Glomerular endothelial cell (primary cell): ENCODE measurements at places on chromosomes 12 and 14. TPM values are rescaled to one million over a fixed set of nuclear protein-coding genes. Genes with fewer than 3 reads are reported as not detected.

Gene ATG101
- 44.3 and 76.7 TPM in 2 replicates for total RNA-seq

Gene AJUBA
- 46.5 and 51.0 TPM in 2 replicates for total RNA-seq

Gene IL31
- not detected in 2 replicates for total RNA-seq

Gene PLCZ1
- not detected in 2 replicates for total RNA-seq

Gene PMCH
- not detected in 2 replicates for total RNA-seq

Gene ZNF891
- 0.39 and 1.7 TPM in 2 replicates for total RNA-seq

Gene MED6
- total RNA-seq = 24.0 and 26.8 TPM in 2 replicates

- DNase-seq = no peak
These were observed 33.8 kb downstream of the WBP11 start for GRCh38 chr12:14769466-14769968.

DNA sequence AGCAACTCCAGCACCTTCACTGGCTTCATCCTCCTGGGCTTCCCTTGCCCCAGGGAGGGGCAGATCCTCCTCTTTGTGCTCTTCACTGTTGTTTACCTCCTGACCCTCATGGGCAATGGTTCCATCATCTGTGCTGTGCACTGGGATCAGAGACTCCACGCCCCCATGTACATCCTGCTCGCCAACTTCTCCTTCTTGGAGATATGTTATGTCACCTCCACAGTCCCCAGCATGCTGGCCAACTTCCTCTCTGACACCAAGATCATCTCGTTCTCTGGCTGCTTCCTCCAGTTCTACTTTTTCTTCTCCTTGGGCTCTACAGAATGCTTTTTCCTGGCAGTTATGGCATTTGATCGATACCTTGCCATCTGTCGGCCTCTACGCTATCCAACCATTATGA lies 6.8 kb downstream of the OR11G2 start:
- no peak for DNase-seq

DNA sequence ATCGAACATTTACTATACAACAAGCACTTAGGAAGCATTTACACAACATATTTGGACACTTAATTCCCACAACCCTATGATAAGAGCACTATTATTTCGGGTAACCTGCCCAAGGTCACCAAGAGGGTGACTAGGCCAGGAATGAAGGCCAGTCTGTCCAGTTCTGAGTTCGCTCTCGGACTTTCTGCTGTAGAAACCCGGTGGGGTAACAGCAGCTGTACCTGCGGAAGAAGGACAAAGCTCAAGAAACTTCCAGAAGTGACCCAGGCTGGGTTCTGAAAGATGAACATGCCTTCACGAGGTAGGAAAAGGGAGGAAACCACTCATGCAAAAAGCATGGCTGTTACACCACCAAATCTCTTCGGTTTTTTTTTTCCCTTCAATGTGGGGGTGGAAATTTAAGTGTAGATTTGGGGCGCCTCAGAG lies 10.8 kb downstream of the PLA2G1B start:
- no peak for DNase-seq

DNA sequence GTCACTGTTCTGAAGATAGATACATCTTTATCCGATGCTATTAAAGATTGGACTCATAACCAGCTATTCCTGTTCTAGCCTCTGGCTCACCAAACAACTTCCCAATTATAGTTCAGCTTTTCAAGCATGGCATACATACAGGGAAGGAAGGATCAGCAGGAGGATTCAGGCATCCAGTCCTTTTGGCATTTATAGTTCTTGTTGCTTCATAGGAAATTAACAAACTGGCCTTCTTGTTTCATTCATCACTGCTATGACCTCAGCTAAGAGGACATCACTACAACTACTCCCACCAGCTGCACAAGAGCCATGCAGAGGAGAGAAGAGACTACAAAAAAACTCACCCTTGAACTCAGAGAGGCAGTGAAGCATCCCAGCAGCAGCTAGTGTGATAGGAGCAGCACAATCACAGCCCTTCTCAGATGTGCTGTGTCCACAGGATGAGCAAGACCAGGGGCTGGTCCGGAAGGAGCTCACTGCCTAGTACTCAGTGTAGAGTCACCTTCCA lies 100.5 kb downstream of the SPTSSA start:
- no peak for DNase-seq

DNA sequence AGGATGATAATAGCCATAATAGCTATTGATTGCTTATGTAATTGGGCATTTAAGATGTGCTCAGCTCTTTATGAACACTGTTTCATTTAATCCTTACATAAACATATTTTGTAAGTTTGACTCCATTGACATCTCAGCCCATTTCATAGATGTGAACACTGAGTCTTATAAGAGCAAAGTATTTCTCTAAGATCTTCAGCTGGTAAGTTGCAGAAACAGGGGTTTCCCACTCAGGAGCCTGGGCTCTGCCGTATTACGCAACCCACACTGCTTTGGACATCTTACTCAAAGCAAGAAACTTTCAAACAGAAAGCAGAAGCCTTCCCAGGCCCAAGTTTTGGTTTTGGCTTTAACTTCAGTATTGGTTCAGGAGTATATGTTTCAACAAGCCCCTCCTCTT lies 705.1 kb downstream of the MED13L start:
- DNase-seq = no peak

- DNase-seq = no peak
These were observed 87.8 kb upstream of the PDE3A start for GRCh38 chr12:20280515-20280914.

DNA sequence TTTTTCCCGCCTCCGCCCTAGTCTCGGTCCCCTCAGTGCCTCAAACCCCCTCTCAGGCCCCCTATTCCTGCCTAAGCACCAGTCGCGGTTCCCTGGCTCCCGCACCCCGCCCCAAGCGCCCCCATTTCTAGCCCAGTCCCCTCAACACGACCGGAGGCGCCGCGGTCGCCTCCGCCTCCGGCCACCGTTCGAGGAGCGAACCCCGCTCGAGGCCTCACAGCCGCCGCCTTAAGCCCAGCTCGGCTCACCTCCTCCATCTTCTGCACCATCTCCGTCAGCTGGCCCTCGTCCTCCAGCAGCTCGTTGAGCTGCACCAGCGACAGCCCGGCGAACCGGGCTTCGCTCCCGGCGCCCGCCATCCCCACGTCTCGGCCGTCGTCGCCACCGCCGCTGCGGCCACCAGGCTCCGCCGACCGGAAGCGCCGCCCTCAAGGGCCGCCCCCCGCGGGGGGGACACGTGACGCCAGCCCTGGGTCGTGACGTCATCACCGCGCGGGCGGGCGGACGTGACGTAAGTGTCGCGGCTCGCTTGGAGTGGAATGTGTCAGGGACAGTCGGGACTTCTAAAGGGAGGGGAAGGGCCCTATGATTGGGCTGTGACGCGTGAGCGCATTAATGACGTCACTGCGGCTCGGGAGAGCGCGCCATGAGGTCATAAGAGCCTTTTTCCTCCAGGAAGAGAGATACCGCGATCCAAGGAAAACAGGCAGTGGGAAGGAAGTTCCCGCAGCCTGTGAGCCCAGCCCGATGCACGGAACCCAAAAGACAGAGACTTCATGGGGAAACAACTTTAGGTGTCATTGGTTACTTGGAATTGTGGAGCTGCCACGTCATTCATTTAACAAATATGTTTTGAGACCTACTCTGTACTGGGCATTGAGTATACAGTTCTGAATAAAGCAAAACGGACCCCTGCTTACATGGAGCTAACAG lies at the start of gene VPS37B:
VPS37B (minus strand) TSS at position 421 of the 933 bp plus-strand sequence; CDS start at position 359, 62 bp downstream.
- DNase-seq = no peak

DNA sequence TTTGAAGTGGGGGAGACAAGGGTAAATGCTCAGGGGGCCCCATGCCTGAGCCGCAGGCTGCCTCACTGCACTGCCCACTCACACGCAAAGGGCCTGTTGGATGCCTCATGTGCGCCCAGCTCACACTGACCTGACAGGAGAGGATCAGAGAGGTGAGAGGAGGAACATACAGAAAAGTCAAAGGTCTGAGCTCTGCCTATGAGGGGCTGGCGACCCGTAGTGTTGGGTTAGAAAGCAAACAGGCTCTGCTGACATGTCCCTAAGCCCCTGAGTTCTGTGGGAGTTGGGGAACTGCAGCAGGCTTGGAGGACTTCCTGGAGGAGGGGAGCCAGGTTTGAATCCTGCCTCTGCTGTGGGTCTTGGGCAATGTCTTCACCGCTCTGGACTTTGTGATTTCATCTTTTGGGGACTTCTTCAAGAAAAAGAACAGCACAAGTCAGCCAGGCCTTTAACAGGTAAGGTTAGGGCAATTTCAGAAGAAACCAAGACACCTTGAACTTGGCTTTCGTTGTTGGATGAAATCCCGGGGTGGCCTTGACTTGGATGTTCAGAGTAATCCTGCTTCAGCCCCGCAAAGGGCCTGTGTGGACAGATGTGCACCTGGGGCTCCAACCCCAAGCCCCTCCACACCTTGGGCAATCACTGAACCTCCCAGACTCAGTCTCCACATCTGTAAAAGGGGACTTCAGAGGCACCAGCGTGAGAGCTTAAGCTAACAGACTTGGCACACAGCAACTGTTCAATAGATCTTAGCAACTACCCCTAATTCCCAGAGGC lies 116.8 kb downstream of the SCARB1 start:
- DNase-seq = no peak

DNA sequence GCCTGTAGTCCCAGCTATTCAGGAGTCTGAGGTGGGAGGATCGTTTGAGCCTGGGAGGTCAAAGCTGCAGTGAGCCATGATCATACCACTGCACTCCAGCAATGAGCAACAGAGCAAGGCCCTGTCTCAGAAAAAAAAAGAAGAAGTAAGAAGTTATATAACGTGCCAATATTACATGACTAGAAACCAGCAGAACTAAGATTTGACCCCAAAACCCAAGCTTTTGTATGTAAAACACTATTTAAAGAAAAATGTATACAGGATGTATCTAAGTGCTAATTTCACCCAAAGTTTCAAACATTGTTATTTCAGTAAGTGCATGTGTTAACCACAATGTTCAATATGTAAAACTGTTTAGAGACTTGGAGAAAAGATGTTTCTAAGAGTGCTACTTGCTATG lies 94.7 kb downstream of the SLC5A8 start:
- DNase-seq = no peak

GRCh38 chr14:95217391-95217900 lies 60.1 kb upstream of the DICER1 start:
- no peak for DNase-seq

- DNase-seq = no peak
These were observed 418 bp downstream of the AMN1 start for GRCh38 chr12:31728289-31728916.

DNA sequence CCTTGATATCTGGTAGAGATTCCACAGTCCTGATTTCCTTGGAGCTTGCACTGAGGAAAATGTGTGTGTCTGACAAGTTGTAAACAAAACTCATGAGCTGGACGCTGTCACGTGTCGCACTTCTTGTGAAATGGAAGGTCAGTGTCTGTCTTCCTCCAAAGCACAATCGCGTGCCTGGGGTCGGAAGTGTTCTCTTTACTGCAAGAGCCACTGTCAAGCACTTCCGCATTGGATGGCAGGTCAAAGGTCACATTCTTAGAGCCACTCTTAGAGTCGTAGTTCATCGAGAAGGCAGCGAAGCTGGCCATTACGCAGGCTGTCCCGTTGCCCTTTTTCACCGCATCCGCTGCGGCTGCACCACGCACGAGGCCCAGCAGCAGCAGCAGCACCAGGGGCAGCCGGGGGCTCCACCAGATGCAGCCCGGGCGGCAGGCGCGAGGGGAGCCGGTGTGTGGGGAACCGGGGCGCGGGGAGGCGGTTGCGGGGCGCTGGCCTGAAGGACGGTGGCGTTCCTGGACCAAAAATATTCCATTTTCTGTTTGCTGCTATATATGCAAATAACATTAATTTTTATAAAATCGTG lies 45.0 kb downstream of the LRTM2 start:
- DNase-seq = no peak

DNA sequence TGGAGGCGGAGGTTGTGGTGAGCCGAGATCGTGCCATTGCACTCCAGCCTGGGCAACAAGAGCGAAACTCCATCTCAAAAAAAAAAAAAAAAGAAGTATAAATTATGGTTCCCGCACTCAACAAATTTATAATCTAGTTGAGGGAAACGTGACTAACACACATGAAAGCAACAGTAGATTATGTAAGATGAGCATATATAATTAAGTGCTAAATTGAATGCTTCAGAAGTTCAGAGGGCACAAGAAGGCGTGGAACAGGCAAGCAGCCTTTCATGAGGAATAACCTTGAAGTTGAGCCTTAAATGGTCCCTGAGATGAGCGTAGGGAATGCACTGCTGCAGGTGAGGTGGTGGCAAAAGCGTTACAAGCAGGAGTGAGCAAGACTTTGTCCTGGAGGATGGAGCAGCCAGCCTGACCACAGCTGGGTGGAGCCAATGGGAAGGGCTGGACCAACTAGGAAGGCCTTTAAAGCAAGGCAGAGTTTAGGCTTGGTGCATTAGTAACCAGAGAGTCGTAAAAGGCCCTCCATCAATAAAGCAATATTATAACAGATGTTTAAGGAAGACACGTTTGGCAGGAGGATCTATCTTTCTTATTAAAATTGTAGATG lies 30.6 kb upstream of the TUBA1A start:
- DNase-seq = no peak

- DNase-seq = no peak
These were observed 48.6 kb downstream of the PCNX1 start for GRCh38 chr14:70955543-70956480.

DNA sequence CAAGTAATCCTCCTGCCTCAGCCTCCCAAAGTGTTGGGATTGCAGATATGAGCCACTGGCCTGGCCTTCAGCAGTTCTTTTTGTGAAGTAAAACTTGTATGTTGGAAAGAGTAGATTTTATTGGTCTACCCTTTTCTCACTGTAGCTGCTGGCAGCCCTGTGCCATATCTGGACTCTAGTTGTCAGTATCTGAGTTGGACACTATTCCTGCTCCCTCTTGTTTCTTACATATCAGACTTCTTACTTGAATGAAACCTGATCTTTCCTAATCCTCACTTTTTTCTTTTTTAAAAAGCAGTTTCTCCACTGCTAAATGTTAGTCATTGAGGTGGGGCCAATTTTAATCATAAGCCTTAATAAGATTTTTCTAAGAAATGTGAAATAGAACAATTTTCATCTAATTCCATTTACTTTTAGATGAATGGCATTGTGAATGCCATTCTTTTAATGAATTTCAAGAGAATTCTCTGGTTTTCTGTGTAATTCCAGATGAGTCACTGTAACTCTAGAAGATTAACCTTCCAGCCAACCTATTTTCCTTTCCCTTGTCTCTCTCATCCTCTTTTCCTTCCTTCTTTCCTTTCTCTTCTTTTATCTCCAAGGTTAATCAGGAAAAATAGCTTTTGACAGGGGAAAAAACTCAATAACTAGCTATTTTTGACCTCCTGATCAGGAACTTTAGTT lies 88.7 kb downstream of the APAF1 start:
- DNase-seq = no peak

GRCh38 chr12:116060764-116061163 lies 216.7 kb downstream of the MED13L start:
- no peak for DNase-seq

- DNase-seq = no peak
These were observed 8.4 kb upstream of the INF2 start for GRCh38 chr14:104680806-104681688.

GRCh38 chr14:21060614-21061346 lies 3.2 kb downstream of the RNASE8 start:
- DNase-seq = no peak

- DNase-seq = no peak
These were observed 151.9 kb downstream of the GXYLT1 start for GRCh38 chr12:41992692-41993215.

- no peak for DNase-seq
These were observed 649.8 kb downstream of the RPS29 start for GRCh38 chr14:48936362-48936761.
